ENCODE measurements at places on chromosomes 1 and 21.

- DNase-seq = no peak
These were observed 72.1 kb upstream of the SIM2 start for GRCh38 chr21:36626791-36627190.

- DNase-seq = no peak
These were observed 13.6 kb downstream of the PCNX2 start for GRCh38 chr1:233281711-233282581.

DNA sequence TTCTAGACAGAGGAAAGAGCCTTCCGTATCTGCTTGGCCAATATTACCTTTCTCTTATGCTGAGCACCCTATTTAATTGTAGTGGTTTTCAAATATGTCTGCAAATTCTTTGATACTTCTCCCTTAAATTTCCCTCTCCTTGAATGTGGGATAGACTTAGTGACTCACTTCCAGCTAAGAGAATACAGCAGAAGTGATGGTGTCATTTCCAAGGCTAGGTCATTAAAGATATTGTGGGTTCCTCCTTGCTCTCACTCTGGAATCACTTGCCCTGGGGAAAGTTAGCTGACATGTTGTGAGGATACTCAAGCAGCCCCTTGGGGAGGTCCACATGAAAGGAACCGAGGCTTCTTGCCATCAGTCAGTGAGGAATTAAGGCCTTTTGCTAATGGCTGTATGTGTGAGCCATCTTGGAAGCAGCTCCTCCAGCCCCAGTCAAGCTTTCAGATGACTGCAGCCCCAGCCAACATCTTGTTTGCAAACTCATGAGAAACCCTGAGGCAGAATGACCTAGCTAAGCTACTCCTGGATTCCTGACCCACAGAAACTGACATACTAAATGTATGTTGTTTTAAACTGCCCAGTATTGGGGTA is 8.1 kb upstream of the CITED4 start:
- no peak for DNase-seq

DNA sequence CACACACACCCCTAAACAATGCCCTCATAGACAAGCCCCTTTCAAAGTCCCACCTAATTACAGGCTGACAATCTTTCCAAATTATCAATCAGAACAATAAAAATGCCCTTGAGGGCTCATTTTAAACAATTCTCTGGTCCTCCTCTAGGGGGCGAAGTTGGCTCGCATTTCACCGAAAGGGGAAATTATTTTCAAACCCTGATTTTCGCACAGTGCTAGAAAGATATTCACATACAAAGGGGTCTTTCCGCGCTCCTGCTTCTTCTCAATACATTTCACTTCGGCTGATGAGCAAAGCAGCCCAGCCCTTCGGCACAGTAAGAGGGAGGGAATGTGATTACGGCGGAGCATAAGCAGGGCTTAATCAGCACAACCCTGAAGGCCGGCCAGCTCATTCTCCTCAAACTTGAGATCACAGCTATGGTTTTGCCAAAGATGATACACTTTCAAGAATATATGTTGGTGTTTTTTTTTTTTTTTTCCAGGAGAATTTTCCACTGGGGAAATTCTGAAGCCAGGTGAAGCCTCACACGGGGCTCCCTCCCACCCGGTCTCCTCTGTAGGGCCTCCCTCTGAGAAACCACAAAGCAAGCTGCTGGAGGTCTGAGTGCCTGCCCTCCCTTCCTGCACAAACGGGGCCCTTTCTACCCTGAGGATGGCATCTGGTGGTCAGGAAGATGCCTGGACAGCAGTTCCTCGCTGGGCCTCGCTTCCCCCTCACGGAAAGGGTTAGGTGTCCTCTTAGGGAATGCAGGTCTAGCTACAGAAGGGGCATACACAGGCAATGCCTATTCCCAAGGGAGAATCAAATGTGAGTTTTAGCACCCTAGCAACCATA is 66.9 kb downstream of the GNG12 start:
- DNase-seq = peak; percentile 26

DNA sequence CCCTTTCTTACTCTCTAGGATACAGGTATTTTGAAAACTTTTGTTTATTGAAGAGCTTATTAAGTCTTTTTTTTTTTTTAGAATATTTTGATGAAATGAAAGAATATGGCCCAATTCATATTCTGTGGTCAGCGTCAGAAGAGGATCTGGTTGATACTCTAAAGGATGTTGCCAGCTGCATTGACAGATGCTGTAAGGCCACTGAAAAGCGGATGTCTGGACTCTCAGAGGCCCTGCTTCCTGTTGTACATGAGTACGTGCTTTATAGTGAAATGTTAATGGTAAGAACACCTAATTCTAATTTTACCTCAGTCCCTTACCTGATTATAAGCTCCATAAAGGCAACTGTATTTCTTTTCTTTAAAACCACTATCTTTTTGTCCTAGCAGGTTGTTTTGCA is 37.1 kb downstream of the SNX7 start:
- no peak for DNase-seq

- peak; percentile 34 for DNase-seq
These were observed 9.8 kb upstream of the GJA8 start for GRCh38 chr1:147892731-147893214.

DNA sequence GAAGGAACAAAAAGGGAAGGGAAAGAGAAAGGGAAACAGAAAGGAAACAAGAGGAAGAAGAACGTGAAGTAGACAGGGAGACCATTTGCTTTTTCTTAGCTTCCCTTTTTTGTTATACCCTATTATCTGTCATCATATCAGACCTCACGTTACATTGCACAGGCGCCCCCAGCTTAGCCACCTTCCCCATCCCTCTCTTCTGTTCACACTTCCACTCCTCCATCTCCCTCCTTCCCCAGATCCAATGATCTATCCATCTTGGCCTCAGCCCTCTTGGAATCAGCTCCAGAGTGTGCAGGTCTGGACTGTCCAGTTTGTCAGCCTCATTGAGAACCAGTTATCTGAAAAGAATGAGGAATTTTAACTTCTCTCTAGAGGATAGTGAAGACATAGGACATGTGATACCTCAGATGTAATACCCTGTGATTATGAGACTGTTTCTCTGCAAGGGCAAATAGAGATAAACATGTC is 101.1 kb upstream of the ERRFI1 start:
- no peak for DNase-seq

- peak; percentile 60 for DNase-seq
These were observed 23.6 kb upstream of the DNM3 start for GRCh38 chr1:171817511-171818265.

DNA sequence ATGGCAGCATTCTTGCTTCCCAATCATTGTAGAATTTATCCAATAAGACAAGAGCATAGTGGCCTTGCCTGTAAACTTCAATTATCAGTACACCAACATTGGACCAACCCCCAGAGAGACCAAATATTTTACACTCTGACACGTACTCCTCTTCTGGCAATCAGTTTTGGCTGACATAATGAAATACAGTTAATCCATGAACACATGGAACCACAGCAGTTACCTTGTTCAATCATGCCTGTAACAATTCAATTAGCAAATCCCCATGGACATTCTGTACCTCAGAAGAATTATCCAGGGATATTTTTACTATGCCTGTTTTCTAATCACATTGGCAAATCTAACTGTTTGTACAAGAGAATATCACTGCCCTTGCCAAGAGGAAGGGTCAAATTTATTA is 2162.0 kb downstream of the MRPL39 start:
- no peak for DNase-seq

DNA sequence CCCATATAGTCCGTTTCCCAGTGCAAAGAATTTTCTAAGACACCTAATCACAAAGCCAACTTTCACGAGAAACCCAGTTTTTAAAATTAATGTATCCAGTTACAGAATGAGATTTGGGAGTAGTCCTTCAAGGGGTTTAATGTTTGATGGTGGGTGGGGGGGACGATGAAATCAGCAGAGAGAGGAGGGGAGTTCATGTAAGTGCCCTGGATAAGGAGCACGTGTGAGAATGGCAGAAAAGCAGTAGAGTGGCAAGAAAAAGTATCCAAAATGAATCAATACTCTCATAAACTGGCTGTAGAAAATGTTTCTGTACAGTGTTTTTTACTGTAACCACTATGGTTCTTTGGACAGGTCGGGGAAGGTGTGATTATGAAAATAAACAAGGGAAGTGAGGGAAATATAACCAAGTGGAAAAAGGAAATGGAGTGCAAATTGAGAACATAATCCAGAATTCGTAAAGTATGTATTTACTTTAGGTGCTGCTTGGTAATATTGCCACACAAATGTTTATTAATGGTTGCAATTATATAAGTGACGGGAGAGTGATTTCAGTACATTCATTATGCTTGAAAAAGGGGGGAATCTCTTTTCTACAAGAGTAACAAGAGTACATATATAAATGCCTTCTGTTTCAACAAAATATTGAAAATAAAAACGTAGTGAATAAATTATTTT is 118.7 kb upstream of the RRP15 start:
- no peak for DNase-seq

DNA sequence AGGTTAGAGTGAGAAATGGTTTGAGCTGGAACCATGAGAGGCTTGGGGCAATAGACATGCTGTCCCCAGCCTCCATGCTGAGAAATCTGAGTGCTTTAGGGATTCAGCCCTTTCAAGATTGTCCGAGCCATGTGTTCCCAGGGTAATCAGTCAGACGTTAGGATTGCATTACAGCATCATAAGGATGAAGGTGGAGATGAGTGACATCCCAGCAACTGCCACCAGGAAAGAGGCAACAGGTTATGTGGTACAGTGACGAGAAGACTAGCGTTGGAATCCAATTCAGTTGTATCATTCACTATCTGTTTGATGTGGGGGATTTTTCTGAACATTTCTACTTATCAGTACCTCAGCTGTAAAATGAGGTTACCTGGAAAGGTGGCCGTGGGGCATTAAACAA is 1.7 kb downstream of the CAMK1G start:
- DNase-seq = no peak

DNA sequence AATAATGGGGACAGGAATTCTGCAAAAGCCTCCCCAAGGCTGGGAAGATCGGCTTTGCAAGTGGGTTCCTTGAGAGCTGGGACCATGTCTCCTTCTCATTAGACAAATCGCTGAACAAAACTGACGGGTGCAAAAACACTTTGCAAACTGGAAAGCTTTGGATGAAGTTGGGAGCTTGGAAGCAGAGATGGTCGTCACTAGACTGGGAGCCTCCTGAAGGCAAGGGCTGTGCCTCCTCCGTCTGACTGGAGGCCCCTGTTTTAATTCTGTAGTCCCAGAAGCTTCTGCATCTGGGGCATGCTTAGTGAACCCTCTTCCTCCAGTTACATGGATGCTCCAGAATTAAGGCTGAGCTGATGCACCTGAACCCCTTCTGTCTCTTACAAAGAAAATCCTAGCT is 82.3 kb upstream of the IFFO2 start:
- DNase-seq = no peak

DNA sequence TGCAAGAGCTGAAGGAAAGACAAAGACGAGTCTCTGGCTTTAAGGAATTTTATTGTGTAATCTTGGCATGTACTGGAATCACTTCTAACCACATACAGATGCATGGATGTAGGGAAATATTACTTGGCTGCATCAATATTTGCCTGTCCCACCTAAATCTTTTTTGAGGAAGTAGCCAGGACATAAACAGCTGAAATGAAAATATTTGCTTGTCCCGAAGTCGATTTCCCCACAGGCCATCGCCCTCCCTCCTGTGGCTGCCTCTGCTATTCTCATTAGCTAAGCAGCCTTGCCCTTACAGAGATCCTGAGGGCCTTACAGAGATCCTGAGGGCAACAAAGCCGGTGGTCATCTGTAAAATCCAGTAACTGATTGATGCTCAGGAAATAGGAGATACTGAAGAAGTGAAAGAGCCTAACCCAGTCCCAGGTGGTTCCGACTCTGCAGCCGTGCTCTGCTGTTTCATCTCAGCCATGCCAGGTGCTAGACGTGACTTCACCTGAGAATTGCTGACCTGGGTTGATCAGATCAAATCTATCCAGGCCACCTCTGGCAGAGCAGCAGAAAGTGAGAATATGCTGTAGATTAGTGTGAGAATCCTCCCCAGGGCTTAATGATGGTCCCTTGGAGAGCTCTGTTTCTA is 25.5 kb downstream of the MAN1C1 start:
- no peak for DNase-seq

GRCh38 chr1:106637566-106637965 is 418.9 kb upstream of the PRMT6 start:
- DNase-seq = no peak

GRCh38 chr21:46108827-46109312 is 11.0 kb downstream of the COL6A2 start:
- DNase-seq = no peak

DNA sequence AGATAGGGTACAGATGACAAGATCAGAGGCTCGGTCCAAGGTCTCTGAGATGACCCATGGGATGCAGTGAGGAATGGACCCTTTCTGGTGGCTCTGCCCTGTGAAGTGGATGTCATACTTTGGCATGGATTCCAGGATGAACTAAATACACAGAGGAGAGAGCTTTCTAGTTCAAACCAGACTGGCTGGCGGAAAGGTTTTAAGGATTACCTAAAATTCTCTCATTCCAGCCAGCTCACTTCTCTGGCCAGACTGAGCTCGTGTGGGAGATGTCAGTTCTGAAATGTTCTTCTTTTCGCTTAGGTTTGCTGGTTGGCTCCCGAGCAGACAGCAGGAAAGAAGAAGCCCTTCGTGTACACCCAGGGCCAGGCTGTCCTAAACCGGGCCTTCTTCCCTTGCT is 6.2 kb downstream of the RNPEP start:
- DNase-seq = no peak

GRCh38 chr1:31981972-31982371 is 31.7 kb upstream of the KHDRBS1 start:
- no peak for DNase-seq

DNA sequence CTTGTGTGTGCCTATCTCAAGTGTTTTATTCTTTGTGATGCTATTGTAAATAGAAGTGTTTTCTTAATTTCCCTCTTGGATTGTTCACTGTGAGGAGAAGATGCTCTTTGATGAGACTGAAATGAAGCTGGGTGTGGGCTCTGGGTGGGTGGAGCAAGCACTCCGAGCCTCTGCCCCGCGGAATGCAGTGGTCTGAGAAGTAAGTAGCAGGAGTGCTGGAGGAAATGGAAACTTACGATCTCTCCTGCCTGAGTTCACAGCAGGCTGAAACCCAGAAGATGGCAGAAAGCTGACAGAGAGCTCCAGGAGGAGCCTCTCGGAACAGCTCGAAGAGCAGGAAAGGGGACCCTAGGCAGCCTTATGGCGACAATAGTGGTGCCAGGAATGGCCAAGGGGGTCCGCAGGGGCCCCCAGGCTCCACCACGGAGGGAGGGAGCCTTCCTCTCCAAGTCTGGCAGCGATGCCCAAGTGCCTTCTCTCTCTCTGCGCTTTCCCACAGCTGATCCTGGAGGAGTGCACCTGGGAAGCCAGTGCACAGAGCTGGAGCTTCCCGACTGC is 126.8 kb upstream of the COL6A1 start:
- no peak for DNase-seq
